GM19239 (cell line): ENCODE measurements at places on chromosomes 3 and 15.

DNA sequence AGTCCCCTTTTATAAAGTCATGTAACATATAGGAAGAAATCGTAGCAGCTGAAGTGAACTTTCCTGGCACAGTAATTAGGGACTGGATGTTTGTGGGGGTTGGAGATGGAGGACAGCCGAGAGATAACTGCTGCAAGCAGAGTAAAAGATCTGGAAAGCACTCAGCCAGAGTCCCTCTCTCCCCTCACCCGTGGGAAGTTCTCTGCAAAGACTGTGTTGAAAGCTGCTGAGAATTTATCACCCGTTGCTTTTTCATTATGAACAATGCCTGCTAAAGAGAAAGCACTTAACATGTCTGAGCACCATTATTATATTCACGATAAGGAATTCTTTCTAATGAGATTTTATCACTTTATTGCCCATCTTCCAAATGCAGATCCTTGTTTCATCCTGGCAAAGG, 248.8 kb downstream of the SHOX2 start:
- DNase-seq, result no peak

DNA sequence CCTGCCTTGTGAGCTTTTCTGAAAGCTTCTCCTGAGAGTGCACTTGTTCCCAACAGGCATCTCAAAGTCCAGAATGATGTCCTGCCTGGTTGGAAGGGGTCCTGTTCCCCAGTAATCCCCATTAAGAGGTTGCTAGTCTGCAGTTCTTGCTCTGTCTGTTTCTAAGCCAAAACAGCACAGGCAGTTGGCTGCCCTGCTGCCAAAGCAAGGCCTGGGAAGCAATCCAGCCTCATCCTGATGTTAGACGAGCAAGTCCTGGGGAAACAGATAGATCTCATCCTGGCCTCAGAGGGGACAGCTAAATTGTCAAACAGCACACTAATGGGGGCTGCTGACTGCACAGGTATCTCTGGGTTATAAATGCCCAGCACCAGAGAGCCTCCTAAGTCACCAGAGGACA, 198.0 kb downstream of the EPHB1 start:
- no peak for DNase-seq

DNA sequence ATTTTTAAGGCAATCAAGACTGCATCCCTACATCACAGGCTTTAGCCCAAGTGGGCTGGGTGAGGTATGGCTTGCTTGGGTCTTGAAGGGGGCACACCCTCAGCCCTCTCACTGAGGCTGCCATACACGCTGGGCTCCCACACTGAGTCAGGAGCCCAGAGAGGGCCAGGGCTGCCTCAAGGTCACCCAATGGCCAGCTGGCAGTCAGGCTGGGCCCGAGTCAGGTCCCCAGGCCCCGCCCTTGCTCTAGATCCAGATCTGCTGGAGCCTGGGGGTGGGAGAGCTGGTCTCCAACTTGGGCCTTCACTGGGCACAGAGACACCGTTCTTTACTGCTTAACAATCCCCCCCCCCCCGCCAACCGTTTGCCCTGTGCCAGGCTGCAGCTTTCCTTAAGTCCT, 88.1 kb downstream of the IQSEC1 start:
- DNase-seq, result no peak

DNA sequence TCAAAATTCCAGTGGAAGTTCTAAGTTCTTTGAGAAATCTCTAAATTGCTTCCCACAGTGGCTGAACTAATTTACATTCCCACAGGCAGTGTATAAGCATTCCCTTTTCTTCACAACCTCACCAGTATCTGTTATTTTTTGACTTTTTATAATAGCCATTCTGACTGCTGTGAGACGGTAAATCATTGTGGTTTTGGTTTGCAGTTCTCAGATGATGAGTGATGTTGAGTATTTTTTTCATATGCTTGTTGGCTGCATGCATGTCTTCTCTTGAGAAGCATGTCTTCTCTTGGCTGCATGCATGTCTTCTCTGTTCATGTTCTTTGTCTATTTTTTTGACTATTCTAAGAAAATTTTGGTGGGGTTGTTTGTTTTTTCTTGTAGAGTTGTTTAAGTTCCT, 499.6 kb upstream of the CCDC54 start:
- no peak for DNase-seq

DNA sequence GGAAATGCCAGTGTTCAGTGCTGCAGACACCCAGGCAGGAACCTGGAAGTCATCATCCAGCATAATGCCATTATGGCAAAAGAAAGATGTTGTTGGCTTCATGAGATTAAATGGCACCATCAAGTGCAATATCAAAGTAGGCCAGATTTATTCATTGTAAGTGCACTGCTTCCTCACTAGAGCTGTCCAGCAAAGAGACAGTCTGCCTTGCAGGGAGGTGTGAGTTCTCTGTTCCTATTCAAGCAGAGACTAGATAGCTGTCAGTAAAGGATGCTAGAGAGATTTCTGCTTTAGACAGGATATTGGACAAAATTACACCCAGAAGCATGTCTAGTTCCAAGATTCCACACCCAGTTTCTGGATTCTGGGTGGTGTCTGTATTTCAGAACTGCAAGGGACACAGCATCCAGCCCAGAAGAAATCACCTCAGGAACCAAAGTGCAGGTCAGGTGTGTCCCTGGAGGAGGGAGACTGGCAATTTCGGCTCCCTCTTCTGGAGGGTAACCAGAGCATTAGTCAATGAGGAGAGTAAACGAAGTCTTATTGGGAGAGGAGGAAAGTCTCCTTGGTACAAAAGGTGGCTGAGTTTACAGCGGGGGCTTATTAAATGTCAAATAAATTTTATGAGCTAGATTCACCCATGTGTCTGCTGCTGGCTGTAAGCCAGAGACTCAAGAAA, 377.3 kb downstream of the EPHB1 start:
- DNase-seq, result no peak

DNA sequence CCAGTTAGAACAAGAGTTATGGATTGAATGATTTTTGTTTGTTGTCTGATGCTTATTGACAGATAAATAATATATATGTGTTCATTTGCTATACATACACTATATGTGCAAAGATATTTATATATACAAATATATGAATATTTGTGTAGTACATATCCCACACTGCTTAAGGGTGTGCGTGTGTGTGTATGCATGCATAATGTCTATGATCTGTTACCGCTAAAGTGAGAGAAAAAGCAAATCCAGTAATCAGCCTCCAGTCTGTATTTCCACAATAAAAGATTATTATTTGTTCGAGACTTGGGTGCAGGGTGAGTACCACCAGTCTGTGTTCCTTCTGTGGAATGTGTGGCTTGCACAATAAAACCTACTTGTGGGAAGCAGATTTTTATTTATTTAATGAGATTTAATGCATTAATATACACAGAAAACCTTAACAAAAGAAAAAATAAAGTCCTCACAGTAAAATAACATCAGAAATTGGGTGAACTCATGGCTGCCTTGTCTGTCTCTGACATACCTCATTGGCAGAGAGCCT, 366.0 kb upstream of the TBL1XR1 start:
- no peak for DNase-seq
